T-helper 22 cell (primary cell): ENCODE measurements at places on chromosomes 7 and 10.

DNA sequence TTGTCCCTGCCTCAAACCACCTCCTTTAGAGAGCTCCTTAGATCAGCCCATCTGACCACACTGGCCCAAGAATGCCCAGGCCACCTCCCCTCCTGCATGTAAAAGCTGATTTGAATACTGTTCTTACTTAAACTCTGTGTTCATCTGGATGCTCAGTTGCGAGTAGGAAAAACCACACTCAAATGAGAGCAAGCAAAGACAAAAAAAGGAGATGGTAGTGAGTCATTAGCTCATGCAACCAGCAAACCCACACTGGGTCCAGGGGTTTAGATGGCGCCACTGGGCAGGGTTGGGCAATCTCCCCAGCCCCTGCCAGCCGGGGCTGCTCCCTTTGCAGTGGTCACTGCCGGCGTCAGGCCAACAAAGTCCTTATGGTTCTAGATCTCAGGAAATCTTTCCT, 32.7 kb downstream of the TSPAN15 start:
- DNase-seq: no peak

DNA sequence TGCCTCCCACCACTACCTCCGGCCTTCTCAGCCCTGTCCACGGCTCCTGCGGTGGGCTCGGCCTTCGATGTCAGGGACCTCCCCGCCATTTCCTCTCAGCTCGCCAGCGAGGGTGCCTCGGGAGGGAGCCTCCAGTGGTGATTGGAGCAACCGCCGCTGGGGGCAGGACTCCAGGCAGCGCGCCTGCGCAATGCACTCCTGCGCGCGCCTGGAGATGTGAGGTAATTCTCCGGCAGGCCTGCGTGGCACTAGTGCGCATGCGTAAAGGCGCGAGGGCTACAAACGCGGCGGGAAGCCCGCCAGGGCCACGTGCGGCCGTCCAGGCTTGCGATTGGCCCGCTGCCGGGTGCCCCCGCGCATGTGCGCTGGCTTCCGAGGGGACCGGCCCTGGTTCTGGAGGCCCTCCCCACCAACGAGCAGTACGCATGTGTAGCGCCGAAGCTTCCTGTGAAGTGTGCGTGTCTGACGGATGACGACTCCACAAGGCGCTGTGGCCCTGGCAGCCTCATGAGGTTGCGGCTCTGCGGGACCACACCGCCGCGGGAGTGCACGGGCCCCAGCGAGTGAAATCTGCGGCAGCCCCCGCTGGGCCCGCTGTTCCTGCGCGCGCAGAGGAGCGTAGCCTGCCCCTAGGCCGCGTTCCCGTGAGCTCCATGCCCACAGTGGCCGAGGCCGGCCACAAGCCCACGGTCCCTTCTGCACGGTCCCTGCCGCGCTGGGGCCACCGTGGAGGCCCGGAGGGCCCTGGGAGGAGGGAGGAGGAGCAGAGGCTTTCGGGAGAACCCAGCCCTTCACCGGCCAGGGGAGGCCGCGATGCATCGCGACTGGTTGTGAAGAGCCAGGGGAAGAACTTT, at the start of gene SYCE1:
TSS of gene SYCE1 (minus strand) at position 143 of the 854 bp plus-strand sequence. CDS start at position 89, 54 bp downstream.
- DNase-seq: no peak

DNA sequence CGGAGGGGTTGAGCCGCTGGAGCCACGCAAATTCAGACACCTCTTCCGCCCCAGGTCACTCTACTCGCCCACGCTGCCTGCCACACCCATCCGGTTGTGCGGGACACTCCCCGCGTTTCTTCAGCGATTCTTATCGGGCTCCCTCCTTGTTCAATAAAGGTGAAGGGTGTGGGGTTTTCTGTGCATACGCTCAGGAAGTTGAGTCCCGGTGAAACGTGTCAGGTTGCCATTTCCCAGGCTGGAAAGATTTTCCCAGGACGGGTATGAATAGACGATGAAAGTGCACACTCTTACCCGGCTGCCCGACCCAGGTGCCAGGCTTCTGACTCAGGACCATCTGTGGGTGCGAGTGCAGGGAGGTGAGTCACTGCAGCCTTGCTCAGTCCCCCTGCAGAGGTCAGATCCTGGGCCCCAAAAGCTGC, 22.0 kb downstream of the KLF6 start:
- no peak for DNase-seq

- no peak for DNase-seq
Measured at GRCh38 chr10:50286996-50287803, 35.9 kb upstream of the ASAH2 start.

DNA sequence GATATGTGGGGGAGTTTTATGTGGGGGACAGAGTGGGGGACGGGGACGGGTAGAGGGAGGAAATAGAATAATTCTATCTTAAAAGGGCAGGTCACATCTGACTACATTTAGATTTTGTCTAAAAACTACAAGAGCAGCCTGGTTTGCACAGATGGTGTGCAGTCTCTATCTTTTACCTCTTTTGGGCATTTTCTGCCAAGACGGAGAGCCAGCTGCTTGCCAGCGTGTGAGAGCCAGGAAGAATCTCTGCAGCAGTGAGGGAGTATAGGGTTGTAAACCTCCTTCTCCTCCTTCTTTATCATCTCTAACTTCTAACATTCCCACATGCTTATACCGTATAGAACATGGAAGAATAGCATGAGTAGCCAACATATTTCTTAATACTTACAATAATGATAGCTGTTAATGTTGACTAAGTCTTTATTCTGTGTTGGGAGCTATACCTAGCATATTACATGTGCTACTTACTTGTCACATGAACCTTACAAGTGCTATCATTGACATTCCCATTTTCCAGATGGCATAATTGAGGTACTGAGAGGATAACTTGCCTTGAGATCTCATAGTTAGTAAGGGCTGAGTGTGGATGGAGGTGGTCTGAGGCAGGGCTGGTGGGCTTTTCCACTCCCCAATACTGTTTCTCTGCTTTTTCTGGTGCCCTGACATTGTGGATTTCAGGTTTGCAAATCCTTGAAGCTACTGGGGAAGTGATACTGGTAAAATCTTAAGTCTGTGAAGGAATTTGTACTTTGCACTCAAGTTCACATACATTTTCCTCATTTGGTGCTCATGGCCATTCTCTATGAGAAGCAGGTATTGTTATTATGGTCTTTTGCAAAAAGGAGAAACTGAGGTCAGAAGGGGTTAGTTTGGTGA, 1.1 kb downstream of the ENTPD1 start:
- no peak for DNase-seq

DNA sequence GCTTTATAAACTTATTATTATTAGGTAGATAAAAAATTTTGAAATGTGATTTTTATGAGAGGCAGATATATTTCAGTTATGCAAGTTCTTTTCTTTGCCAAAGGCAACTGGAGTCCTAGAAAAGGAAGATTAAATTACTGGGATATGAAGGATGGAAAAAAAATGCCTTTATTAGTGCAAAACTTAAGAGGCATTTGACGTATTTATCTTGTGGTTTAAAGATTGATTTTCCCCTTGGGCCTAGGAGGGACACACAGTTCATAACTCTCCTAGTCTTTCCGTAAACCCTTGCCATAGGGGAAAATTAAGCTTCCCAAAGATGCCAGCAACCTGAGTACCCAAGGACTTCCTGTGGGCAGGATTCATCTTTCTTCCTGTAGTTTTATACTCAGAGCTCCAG, 3.1 kb upstream of the STEAP4 start:
- no peak for DNase-seq

DNA sequence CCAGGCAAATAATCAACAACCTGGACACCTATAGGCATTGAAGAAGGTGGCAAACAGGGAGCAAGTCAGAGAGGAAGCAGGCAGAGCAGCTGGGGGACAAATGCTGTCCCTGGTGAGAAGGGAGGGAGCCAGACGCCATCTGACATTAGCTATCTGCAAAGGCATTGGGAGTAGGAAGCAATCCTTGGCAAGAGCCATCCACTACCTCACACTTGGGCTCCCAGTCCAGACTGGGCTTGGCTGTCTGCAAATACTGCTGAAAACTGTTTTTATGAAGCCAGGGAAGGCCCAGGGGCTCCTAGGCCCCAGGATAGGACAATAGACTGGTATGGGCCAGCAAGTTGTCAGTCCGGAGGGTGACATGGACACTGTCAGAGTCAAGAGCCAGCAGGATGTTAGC, 132.5 kb downstream of the SORBS1 start:
- no peak for DNase-seq

DNA sequence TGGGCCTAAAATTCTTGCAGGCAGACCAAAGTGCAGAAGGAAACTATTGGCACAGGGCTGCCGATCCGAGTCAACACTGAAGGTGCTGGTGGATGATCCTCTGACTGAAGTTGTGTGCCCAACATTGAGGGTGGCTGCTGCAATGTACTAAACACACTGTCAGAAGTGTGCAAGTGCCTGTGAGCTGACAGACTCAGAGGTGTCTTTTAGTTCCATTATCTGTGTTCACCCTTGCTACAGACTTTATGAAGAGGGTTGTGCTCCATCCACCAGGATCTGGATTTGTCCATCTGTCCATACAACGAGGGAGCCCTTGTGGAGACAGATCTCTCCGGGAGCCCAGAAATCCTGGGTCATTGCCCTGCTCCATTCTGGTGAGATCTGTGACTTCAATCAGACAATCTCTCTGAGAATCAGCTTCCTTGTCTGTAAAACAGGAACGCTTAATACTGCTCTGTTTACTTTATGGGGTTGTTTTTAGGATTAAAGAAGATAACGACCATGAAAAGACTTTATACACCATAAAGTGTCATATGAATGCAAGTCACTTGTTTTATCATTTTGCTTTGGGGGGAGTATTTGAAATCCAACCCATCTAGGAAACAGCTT, 9.5 kb upstream of the TRPV6 start:
- DNase-seq: no peak

- DNase-seq: no peak
Measured at GRCh38 chr10:128879441-128880140, 587.5 kb upstream of the MGMT start.

GRCh38 chr7:134105841-134106240, 21.3 kb upstream of the LRGUK start:
- DNase-seq: no peak

- DNase-seq: no peak
Measured at GRCh38 chr10:132879408-132880127, 62.8 kb downstream of the CFAP46 start.

GRCh38 chr10:116713846-116714245, 28.5 kb downstream of the HSPA12A start:
- no peak for DNase-seq
